Activated naive CD8-positive, alpha-beta T cell treated with anti-CD3 and anti-CD28 coated beads, Interleukin-2, amount 50 U/mL, for 24 hours (primary cell): ENCODE measurements at places on chromosomes 3 and 15.

DNA sequence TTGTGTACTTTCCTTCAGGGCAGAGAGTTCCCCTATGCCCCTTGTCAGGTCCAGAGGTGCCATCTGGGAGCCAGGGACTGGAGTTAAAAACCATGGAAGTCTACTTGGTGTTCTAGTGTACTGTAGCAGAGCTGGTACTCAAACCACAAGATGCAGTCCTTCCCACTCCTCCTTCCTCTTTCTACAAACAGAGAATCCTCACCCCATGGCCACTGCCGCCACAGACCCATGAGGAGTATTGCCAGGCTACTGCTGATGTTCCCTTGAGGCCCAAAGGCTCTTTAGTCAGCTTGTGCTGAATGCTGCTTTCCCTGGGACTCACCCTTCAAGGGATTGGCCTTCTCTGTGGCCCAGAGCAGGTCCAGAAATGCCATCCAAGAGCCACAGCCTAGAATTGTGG, 229.2 kb upstream of the ZPLD1 start:
- no peak for DNase-seq

GRCh38 chr15:86556396-86557017, 476.8 kb downstream of the AGBL1 start:
- no peak for DNase-seq

DNA sequence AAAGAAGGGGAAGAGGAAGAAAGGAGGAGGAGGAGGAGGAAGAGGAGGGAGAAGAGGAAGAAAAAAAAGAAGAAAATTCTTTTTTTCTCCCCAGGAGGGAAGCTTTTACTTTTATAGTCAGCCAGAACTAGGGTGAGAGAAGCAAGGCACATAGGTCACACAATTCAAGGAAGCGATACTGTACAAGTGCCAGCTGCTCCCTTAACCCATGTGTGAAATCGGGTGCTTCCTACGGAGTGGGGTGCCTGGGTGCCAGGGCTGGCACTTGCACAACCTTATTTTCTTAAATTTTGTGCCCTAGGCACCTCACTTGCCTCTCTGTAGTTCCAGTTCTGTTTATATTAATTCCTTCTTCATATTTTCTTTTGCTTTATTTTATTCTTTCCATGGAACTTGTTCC, 150.4 kb downstream of the LIPC start:
- DNase-seq = no peak

GRCh38 chr15:32819448-32819847, 101.6 kb downstream of the GREM1 start:
- no peak for DNase-seq

DNA sequence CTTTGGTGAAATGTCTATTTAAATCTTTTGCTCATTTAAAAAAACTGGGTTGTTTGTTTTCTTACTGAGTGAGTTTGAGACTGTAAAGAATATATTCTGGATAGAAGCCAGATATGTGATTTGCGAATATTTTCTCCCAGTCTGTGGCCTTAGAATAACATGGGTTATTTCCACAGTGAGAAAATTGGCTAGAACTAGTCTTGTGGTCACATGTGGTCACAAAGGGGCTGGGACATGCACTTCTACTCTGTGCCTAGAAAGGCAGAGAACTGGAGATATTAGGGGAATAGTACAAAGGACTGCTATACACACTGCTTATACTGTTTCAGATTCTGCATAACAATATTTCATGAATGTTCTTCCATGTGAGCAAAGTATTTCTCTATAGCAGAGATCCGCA, 79.9 kb upstream of the RGMA start:
- no peak for DNase-seq

DNA sequence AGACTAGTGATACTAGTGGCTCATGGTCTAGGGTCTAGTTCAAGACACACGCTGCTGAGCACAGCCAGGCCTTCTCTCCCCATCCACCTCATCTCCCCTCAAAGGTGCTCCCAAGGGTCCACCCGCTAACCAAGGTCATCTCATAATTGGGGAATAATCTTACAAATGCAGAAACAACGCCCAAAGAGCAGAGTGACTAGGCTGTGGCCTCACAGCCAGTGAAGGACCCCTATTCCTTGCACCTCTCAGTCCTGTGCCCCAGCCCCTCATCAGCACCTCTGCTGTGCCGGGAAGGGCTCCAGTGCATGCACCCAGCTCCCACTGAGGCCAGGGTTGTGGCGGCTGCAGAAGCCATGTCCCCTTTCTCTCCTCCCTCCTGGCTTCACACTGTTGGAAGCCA, 286.9 kb downstream of the UACA start:
- DNase-seq = no peak

- no peak for DNase-seq
These were observed 26.3 kb downstream of the GABRR3 start for GRCh38 chr3:98008855-98009254.

- no peak for DNase-seq
These were observed 265.0 kb upstream of the AZI2 start for GRCh38 chr3:28613511-28614106.
